H4 (cell line): ENCODE measurements at places on chromosomes 13 and 19. TPM values are rescaled to one million over a fixed set of nuclear protein-coding genes. Genes with fewer than 3 reads are reported as not detected.

The PEAK3 gene
- total RNA-seq: 0.06 TPM in 1 of 2 replicates, not detected in the other

The CRX gene
- not detected in 2 replicates for total RNA-seq

DNA sequence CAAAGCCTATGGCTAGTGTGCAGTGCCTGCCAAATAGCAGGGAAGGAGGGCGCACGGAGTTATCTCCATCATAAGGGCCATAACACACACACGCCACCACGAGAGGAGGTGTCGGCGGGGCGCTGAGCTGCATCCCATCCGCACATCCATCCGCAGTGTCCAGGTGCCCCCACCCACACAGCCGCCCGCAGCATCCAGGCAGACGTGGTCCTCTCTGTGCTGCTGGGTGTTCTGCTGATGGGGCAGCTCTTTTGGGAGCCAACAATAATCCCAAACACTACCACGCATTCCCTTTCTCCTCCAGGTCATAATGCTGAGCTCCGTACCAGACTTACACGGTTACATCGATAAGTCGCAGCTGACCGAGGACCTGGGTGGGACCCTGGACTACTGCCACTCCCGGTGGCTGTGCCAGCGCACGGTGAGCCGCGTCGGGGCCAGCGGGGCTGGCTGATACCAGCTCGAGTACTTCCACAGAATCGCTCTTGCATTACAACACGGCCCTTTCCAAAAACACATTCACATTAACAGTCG lies 41.5 kb upstream of the F7 start:
- DNase-seq: no peak

- no peak for DNase-seq
Measured at GRCh38 chr13:37113534-37113933, 8.1 kb upstream of the CSNK1A1L start.

GRCh38 chr19:42469311-42470235 lies 26.8 kb upstream of the CXCL17 start:
- DNase-seq: no peak

DNA sequence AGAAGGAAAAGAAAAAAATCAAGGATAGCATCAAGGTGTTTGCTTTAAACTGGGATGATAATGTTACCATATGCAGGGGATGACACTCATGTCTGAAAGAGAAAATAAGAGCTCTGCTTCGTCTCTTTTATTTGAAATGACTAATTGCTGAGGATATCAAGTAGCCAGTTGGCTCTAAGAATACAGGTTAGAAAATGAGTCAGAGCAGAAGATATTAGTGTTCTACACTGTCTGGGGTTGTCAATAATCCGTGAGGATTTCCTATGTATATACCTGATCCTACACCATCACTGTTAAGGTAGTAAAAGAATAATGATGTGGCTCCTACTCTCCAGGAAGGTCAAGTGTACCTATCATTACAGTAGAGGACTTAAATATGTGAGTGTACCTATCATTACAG lies 562.5 kb downstream of the GPC6 start:
- no peak for DNase-seq

The RFPL4AL1 gene
- 1.8 TPM in 1 of 2 replicates, not detected in the other for total RNA-seq

DNA sequence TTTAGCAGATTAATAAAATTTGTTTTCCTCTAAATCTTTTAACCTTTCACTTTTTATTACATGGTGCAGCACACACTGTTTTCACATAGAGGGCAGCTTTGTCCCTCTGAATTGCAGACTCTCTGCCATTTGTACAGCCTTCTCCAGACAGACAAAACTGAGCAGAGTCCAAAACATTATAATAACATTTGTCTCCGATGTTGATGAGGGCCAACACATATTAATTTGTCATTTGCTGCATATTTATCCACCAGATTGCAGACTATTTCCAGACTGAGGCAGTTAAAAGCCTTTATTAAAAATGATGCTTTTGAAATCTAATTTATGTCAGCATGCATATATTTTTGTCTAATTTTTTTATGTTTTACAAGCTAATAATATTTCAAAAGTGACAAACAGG lies 1251.9 kb upstream of the SLC10A2 start:
- peak; percentile 10 for DNase-seq

DNA sequence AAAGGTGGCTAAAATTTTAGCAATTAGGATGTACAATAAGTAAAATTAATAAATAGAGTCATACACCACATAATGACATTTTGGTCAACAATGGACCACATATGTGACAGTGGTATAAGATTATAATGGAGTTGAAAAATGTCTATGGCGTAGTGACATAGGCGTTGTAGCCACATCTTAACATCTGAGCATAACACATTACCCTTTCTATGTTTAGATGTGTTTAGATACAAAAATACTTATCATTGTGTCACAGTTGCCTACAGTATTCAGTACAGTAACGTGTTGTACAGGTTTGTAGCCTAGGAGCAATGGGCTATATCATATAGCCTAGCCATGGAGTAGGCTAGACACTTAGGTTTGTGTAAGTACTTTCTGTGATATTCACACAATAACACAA lies 111.2 kb downstream of the LRCH1 start:
- DNase-seq: no peak

The POU4F1 gene
- total RNA-seq: not detected in 2 replicates

DNA sequence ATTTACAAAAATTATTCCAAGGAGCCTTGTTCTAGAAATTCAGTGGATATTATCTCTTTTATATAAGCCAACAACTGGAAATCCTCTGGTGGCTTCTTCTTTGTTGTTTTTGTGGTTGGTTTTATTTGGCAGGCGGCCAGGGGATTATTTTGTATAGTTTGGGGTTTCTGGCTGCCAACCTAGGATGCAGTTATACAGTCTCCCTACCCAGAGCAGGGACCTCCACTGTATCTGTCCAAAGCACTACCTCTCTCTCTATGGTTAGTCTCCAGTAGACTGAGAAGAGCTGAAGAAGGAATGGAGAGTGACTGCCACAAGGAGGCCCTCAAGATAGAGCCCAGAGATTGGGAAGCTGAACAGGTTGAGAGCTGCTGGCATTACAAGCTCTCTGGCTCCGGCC lies 80.2 kb downstream of the ZAR1L start:
- DNase-seq: no peak

GRCh38 chr13:66803808-66804456 lies 426.2 kb downstream of the PCDH9 start:
- no peak for DNase-seq

- DNase-seq: no peak
Measured at GRCh38 chr19:5891938-5892771, 11.4 kb downstream of the NDUFA11 start.

DNA sequence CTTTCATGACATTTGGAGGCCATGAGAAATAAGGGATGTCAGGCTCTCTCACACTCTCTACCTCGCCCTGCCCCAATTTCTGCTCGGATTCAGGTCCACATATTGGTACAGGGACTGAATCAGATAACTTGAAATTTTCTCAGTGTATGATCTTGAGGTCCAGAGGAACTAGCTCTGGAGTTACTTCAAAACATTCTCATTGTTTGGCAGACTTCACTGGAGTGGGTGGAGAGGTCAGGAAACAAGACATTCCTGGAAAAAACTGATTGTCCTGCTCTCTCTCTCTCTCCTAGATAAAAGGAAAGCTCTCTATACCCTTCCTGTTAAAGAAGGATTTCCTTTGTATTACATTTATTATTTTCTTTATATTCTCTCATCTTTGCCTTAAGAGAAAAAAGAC lies 428.1 kb upstream of the DACH1 start:
- DNase-seq: no peak

- DNase-seq: no peak
Measured at GRCh38 chr13:23372264-23372906, 61.1 kb downstream of the SACS start.

GRCh38 chr19:33158365-33158764 lies 26.5 kb downstream of the WDR88 start:
- DNase-seq: no peak

GRCh38 chr13:107367258-107367657 lies 799.3 kb upstream of the ARGLU1 start:
- no peak for DNase-seq

- no peak for DNase-seq
Measured at GRCh38 chr13:30376426-30377311, 45.6 kb upstream of the UBE2L5 start.

The SACS gene
- total RNA-seq: 9.6 and 14.2 TPM in 2 replicates

The GJA3 gene
- 0.10 and 0.25 TPM in 2 replicates for total RNA-seq

- peak; percentile 47 for DNase-seq
Measured at GRCh38 chr19:54653181-54653809, 9.5 kb upstream of the LILRB4 start.

GRCh38 chr13:113137691-113138298 lies 15.2 kb downstream of the F10 start:
- DNase-seq: no peak

- no peak for DNase-seq
Measured at GRCh38 chr13:45792827-45793303, 58.7 kb downstream of the SIAH3 start.

- peak; percentile 32 for DNase-seq
Measured at GRCh38 chr13:33213797-33214196, 71.8 kb downstream of the STARD13 start.

- no peak for DNase-seq
Measured at GRCh38 chr19:18637673-18638630, 1.1 kb downstream of the KLHL26 start.

DNA sequence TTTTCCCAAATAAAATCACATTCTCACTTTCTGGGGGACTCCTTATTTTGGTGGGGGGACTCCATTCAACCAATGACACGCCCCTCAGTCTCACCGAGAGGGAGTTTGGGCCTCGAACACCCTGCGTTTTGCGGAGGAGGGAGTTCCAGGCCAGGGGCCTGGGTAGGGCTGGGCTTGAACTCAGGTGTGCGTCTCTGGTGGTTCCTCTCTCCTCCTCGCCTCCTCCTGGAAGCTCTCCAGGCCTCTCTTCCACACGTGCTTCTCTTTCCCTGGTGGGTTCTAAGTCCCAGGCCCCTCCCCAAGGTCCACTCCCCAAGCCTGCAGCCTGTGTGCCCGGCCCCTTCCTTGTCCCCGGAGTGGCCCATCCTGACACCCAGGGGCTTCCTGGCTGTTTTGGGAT lies 14.7 kb downstream of the MEX3D start:
- DNase-seq: no peak

The PSG2 gene
- total RNA-seq: not detected in 2 replicates

The ZNF606 gene
- 6.5 and 7.7 TPM in 2 replicates for total RNA-seq

DNA sequence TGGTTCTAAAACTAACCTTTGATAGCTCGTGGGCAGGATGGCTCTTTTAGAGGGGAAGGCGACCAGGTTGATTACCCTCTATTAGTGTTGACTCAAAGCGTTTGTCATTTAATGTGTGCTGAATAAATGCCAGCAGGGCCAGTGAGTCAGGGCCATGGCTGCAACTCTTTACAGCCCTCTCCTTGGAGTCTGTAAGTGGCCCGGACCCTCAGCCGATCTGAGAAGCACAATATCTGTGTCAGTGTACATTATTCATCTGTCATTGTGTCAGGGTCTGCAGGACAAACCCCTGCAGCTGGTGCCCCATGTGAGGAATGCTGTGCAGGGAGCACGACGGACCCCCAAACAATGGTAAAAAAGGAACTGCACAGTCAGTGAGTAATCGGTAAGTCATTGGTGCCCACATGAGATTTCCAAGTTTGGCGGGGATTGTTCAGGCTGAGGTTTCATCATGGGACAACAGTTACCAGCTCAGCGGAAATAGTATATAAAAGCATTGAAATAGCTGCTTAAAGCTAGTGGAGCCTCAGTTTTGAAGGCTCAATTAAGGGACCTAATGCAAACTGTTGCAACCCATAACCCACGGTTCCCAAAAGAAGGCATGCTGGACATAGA lies 139.1 kb downstream of the ZNF675 start:
- DNase-seq: no peak

The KLK12 gene
- total RNA-seq: not detected in 2 replicates

DNA sequence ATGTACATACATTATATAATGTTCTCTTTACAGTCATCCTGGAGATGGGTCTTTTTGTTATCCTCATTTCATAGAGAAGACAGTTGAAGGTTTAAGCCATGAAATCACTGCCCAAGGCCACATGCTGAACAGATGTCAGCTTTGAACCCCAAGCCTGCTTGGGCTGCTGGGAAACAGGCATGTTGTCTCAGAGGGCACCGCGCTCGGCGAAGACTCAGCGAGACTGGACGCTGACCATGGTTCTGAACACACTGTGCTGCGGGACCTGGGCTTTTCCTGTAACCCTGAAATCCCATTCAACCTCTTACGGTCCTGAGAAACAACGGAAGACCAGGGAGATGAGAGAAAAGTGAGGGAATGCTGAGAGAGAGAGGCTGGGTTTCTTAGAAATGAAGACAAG lies 27.3 kb downstream of the LRFN3 start:
- no peak for DNase-seq

- no peak for DNase-seq
Measured at GRCh38 chr13:50016444-50016843, 1.2 kb downstream of the KCNRG start.

DNA sequence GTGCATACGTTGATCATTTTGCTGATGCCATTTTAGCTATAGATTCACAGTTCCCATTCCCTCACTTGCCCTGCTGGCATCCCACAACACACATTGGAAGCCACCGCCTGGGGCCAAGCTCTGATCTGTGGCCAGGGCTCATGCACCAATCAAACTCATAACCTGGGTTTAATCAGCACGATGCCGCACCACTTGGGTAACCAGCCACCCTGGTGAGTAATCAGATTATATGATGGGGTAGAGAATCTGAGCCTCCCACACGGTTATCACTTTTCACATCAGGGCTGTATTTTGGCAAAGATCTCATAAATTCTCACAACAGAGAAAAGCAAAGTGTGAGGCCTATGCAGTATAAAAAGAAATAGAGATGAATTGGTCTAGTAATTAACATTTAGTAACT lies 66.0 kb upstream of the TNFRSF19 start:
- DNase-seq: peak; percentile 16

The LGALS4 gene
- total RNA-seq: 0.54 and 1.3 TPM in 2 replicates

DNA sequence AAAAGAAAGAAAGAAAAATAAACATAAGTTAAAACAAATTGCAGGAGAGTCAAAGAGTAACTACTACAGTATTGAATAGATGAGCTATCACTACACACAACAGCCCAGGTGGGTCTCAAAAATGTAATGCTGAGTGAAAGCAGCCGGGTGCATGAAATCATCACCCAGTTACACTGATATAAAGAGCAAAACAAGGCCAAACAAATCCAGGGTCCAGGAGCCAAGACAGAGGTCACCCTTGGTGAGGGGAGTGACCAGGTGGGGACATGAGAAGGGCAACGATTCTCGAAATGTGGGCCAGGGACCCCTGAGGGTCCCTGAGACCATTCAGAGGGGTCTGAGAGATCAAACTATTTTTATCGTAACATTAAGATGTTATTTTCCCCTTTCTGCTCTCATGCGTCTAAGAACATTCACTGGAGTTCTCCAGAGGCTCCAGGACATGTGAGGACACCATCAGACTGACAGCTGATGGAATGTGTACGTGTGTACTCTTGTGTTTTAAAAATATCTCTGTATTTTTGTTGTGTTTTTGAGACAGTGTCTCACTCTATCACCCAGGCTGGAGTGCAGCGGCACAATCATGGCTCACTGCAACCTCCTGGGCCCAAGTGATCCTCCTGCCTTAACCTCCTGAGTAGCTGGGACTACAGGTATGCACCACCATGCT lies 10.6 kb downstream of the COQ8B start:
- no peak for DNase-seq

The PSG11 gene
- not detected in 2 replicates for total RNA-seq
